EL (cell line): ENCODE measurements at places on chromosomes 11 and 22.

GRCh38 chr11:112498701-112499100 is 238.0 kb upstream of the PLET1 start:
- DNase-seq: peak; percentile 55

GRCh38 chr22:20423008-20423905 is 14.4 kb downstream of the SCARF2 start:
- DNase-seq: no peak

GRCh38 chr11:31355131-31355530 is 14.4 kb downstream of the DCDC1 start:
- no peak for DNase-seq

DNA sequence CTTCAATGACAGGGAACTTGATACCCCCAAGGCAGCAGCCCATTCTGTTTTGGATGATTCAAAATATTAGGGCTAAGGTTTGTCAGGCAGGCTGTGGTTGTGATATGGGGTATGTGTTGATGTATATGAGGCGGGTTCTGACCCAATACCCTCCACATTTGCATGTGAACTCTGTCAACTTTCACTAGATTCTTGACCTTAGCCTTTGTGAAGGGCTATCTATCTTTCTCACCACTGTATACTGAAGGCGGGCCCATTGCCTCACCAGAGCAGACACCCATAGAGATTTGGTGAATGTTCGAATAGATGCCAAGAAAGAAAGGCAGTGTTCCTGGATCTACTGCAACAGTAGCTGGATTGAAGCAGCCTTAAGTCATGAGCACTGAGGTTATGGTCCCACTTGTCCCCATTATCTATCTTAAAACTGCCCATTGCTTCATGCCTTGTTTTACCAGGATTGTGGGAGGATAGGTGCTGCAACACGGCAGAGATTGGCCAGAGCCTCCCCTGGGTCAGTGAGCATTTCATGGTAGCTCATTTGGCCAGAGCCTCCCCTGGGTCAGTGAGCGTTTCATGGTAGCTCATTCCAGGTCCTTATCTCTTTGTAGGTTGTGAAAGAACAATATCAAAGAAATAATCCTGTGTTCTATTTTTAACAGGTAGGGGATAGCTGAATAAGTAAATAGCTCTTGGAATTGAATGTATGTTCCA is 399.6 kb downstream of the TMEM135 start:
- no peak for DNase-seq

DNA sequence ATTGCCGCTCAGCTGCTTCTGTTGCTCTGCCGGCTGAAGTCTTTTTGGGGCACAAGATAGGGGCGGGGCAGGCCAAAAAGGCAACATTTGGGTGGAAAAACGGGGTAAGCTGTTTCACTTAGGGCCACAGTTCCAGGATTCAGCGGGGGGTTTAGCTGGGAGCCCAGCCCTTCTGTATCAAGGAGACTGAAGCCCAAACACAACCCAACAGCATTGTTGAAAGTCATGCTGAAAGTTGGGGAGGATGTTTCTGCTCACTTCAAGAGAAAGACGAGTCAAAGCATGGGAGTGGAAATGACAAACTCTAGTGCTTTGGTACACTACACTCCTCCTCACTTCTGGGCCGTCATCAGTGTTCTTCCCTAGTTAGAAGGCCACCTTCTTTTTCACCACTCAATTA is 56.1 kb upstream of the GNAZ start:
- DNase-seq: no peak
